ENCODE measurements at places on chromosomes 11 and 22. TPM values are rescaled to one million over a fixed set of nuclear protein-coding genes. Genes with fewer than 3 reads are reported as not detected.

The MN1 gene
- total RNA-seq, result 0.72 TPM

DNA sequence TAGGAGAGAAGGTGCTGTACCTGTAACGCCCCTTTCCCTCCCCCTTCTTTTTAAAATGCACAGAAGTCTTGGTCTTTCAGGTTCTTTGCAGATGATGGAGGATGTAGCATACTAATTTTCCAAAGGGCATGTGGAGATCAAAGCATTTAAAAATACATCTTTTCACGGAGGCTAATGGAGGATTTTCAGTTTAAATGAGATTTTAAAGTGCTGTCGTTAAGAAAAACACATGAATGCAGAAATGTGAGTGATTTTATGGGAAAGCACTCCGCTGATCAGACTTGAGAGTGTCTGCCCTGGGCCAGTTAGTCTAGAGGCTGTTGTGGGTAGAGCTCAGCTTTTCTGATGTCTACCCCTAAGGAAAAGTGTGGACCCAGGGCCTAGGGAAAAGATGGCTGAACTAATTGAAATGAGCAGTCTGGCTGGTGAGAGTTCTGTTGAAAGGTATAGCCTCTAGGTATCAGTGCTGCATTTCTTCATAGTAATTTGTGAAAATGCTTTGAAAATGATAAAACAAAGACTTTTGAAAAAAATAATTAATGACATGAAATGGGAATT lies 2.5 kb downstream of the AMOTL1 start:
- H3K27ac ChIP-seq, result no peak overlapping the region
- peak overlapping the region; percentile 61 for H3K4me3 ChIP-seq

DNA sequence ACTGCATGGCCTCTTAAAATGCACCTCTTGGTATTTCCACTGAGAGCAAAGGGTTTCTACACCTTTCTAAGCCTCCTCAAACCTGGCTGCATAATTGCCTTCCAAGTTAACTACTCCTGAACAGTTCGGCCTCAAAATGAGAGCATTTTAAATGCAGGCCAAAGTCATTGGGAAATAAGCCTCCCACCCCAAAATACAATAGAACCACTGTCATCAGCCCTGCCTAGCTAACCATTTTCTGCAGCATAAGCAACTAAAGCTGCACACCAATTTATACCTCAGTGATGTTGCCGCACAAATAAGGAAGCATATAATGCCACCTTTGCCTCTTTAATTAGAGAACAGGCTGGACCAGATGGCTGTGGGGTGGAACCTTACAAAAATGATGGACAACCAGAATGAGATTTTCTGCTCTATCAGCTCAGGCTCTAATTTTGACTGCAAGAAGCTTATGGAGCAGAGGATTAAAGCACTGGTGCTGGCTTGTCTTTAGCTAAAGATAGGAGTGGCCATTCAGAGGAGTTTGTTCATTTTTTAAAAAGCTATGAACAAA lies 4.3 kb downstream of the TOB2 start:
- no peak overlapping the region for H3K27ac ChIP-seq
- no peak for DNase-seq
- H3K4me3 ChIP-seq, result no peak overlapping the region
- H3K27me3 ChIP-seq, result no peaks in the 10 kb centered on the region
- peaks cover 24% of the 10 kb centered on the region for H3K4me1 ChIP-seq

DNA sequence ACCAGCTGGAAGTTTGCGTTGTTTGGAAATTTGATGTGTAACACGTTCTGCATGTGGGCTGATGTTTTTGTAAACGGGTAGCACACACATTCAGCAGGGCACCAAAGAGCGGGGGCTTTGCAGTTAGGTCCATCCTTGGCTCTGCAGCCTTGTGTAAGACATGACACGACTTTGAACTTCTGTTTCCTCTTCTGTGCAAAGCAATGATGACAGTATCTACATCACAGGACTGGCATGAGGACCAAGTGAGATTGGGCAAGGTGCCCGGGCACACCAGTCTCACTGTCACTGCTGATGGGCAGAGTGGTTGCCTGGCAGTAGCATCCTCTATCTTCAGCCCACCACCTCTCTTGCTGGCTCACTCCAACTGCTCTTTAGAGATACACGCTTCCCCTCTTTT lies 3.3 kb downstream of the TCN2 start:
- no peak overlapping the region for H3K4me3 ChIP-seq
- H3K27me3 ChIP-seq, result no peaks in the 10 kb centered on the region
- H3K4me1 ChIP-seq, result peaks cover 53% of the 10 kb centered on the region
- peaks cover under 1% of the 10 kb centered on the region for H3K36me3 ChIP-seq
- no peak for DNase-seq

- no peaks in the 10 kb centered on the region for H3K27me3 ChIP-seq
- no peak overlapping the region for H3K4me3 ChIP-seq
- no peaks in the 10 kb centered on the region for H3K36me3 ChIP-seq
- no peaks in the 10 kb centered on the region for H3K4me1 ChIP-seq
Measured at GRCh38 chr11:99841885-99842284, 821.1 kb downstream of the CNTN5 start.

The IL10RA gene
- total RNA-seq, result 114 TPM

- DNase-seq, result peak; percentile 42
- no peaks in the 10 kb centered on the region for H3K36me3 ChIP-seq
- H3K27me3 ChIP-seq, result peaks cover 82% of the 10 kb centered on the region
- H3K4me3 ChIP-seq, result no peak overlapping the region
- no peak overlapping the region for H3K27ac ChIP-seq
Measured at GRCh38 chr11:1199241-1199750, 23.6 kb upstream of the MUC5B start.

GRCh38 chr11:67071420-67072284 lies 15.0 kb downstream of the RHOD start:
- peak overlapping the region; percentile 60 for H3K4me3 ChIP-seq
- H3K27me3 ChIP-seq, result peaks cover 10% of the 10 kb centered on the region
- no peak overlapping the region for H3K27ac ChIP-seq
- H3K36me3 ChIP-seq, result no peaks in the 10 kb centered on the region

- DNase-seq, result no peak
- H3K27me3 ChIP-seq, result no peaks in the 10 kb centered on the region
- no peaks in the 10 kb centered on the region for H3K36me3 ChIP-seq
- no peak overlapping the region for H3K27ac ChIP-seq
- no peak overlapping the region for H3K4me3 ChIP-seq
Measured at GRCh38 chr22:46611189-46611588, 9.0 kb upstream of the GRAMD4 start.

GRCh38 chr11:103529181-103529684 lies 420.0 kb downstream of the DYNC2H1 start:
- H3K4me1 ChIP-seq, result no peaks in the 10 kb centered on the region
- no peaks in the 10 kb centered on the region for H3K36me3 ChIP-seq
- H3K4me3 ChIP-seq, result no peak overlapping the region
- H3K27ac ChIP-seq, result no peak overlapping the region
- no peak for DNase-seq

The ME3 gene
- 25.9 TPM for total RNA-seq

The CDON gene
- total RNA-seq, result 4.2 TPM

The C11orf52 gene
- not detected for total RNA-seq

The KCNJ5 gene
- 4.8 TPM for total RNA-seq

DNA sequence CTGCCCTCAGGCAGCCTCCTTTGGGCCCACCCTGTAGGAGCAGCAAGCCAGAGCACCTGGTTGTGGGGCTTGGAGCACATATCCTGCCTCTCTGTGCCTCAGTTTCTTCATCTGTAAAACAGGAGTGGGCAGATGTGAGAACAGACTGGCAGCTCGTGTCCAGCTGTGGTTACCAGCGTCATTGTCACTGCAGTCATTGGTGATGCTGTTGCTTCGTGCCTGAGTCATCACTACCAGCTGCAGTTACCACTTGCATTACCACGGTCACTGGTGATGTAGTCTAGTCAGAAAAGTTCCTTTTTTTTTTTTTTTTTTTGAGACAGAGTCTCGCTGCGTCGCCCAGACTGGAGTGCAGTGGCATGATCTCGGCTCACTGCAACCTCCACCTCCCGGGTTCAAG lies 20.4 kb downstream of the RSPH14 start:
- H3K4me1 ChIP-seq, result no peaks in the 10 kb centered on the region
- H3K27me3 ChIP-seq, result no peaks in the 10 kb centered on the region
- no peak overlapping the region for H3K27ac ChIP-seq
- DNase-seq, result no peak
- no peak overlapping the region for H3K4me3 ChIP-seq

- no peaks in the 10 kb centered on the region for H3K36me3 ChIP-seq
- no peaks in the 10 kb centered on the region for H3K27me3 ChIP-seq
- peaks cover 8% of the 10 kb centered on the region for H3K4me1 ChIP-seq
Measured at GRCh38 chr11:68994161-68994893, 13.5 kb upstream of the MRGPRD start.

DNA sequence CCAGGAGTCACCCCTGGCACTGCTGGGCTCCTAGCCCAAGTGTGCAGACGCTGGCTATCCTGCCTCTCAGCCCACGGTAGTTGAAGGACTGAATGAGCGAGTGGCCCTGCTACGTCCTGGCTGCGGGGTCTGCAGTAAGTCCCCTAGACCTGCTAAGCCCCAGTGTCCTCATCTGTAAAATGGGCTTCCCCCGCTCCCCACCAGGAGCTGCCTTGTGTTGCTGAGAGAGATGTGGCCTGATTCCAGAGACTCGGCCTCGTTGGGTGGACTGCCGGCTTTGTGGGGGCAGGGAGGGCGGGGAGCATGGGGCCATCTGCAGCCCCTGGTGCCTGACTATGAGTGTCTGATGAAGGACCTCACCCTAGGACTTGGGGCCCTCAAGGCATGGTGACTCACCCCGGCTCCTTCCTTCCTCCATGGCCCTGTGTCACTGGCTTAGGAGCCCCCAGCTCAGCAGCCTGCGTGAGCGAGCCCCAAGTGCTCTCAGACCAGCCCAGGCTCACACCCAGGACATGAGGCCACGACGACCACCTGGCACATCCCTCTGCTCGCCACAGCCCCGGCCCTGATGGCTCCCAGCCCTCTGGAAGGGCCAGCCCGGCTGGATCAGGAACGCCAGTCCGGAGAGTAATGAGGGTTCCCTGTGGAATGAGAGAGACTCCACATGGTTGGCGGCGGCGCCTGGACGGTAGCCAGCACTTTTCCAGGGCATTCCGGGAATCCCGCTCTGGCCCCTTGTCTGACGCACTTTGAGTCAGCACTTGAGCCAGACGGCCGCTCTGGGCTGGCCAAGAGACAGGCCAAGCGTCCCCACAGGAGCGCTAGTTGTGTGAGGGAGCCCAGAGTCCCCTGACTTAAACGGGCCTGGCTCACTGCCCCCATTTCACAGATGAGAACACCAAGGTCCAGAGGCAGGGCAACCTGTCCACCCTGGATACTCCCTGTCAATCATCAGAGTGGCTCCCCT lies 50.5 kb upstream of the SHISAL1 start:
- no peaks in the 10 kb centered on the region for H3K27me3 ChIP-seq
- peaks cover 3% of the 10 kb centered on the region for H3K4me1 ChIP-seq
- peak; percentile 86 for DNase-seq
- H3K27ac ChIP-seq, result peak overlapping the region; percentile 65

- no peaks in the 10 kb centered on the region for H3K36me3 ChIP-seq
- peak within 1 kb of the TSS; percentile 58 for H3K27ac ChIP-seq
- H3K27me3 ChIP-seq, result peaks cover 16% of the 10 kb centered on the region
- peak; percentile 87 for DNase-seq
Measured at GRCh38 chr11:110092515-110093406, at the start of gene ZC3H12C. Gene ZC3H12C, plus strand, starts transcription at chr11:110093392. Its CDS starts 20 bp downstream, at chr11:110093412.

The SCGB1C1 gene
- total RNA-seq, result not detected

DNA sequence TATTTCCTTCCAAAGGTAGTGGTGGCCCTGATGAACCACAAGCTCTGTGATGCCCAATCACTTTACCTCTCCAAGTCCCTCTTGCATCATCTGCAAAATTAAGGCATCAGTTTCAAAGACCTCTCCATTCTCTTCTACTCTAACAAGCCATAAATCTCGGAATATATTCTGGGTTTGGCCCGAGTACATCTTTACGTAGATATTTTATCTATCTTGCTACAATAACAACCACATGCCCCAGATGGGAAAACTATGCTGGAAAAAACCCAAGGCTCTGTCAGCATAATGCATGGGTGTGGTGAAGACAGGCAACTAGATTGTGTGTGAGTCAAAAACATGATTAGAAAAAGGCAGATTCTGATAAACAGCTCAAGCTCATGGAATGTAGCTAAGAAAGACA lies 228.2 kb upstream of the BLID start:
- no peak for DNase-seq
- H3K4me1 ChIP-seq, result no peaks in the 10 kb centered on the region
- H3K27me3 ChIP-seq, result no peaks in the 10 kb centered on the region
- no peak overlapping the region for H3K27ac ChIP-seq
- no peak overlapping the region for H3K4me3 ChIP-seq

The FAM180B gene
- not detected for total RNA-seq
